ENCODE measurements at places on chromosomes 1 and 21.
A peak's percentile ranks its signal among the peaks of the same experiment; 100 is the strongest.

- DNase-seq = no peak
Observed at GRCh38 chr1:10027027-10027426, 5.7 kb upstream of the UBE4B start.

GRCh38 chr1:91631718-91632330 is 131.2 kb downstream of the CDC7 start:
- no peak for DNase-seq

GRCh38 chr1:107538502-107538901 is 397.7 kb downstream of the NTNG1 start:
- DNase-seq = no peak

DNA sequence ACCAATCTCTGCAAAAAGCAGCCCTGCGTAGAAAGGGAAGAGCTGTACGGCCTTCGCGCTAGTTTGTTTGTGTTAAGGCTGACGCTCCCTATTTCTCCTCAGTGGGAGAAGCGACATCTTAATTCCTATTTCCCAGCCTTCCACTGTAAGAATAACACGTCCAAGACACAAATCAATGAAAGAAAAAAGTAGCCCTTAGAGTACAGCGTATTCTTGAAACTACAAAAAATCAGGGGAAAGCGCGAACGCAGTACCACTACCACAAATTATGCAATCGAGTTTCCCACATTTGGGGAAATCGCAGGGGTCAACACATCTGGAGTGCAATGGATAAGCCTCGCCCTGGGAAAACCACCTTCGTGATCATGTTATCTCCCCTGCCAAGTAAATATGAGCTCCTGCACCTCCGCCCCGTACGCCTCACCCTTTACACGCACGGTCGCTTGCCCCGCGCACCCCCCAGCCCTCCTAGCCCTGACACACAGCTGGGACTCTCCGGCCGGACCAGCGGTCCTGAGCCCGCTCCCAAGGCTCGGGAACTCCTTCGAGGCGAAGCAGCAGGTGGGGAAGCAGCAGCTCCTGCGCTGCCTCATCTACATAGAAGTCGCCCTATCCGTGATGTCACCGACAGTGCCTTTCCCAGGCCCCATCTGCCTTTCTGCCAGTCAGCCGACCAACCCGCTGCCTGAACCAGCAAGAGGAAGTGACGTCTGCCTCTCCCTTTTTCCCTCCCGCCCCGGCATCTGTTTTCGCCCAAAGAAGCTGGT is 94.7 kb downstream of the PPIAL4G start:
- peak; percentile 94 for DNase-seq

GRCh38 chr1:27106561-27107323 is 48.2 kb downstream of the SLC9A1 start:
- no peak for DNase-seq

- DNase-seq = no peak
Observed at GRCh38 chr1:172895761-172896160, 155.0 kb downstream of the TNFSF18 start.

DNA sequence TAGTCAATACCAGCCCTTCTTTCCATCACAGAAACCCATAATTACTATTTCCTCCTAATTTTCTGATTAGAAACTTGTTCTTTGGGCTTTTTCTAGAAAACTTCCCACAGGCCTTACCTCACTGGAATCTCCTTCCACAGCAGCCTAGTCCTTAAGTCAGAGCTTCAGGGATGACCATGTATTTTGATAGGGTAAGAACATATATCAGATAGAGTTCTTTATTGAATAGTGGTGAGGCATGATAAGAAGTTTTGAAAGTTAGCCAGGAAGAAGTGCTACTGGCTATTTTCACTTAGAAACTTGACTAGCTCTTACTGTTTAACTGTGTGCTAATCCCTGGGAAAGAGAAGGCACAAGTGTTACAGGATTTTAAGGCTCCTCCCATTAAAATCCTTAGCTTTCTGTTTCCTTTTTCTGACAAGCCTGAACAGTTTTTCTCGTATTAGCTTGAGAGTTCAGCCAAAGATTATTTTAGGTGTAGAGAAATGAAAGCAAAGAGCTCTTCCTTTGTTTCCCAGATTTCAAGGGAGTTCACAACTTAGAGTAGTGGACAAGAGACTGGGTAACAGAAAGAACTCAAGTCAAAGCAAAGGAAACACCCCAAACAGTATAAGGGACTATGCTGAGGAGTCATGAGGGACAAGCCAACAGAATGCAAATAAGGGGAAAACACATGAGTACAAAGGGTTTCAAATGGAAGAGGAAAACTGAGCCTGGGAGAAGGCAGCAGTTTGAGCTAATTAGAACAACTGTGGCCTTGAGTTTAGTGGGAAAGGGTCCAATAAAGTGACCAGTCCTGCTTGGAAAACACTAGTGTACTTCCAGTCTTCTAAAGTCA is 37.2 kb upstream of the AIM2 start:
- no peak for DNase-seq

DNA sequence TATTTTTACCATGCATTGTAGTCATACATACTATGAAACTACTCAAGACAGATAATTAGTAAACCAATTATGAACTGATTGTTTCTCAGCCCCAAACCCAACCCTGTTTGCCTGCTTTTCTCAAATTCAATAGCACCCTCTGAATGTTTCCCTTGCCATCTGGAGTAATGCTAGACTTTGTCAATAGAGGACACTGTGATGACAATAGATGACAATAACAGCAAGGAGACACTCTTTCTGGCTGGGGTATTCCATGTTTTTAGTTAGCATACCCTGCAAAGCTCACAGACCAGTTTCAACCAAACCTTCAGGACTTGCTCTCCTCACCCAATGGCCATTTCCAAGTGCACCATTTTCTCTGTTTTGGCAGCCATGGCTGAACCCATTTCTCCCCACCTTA is 108.5 kb upstream of the LRRC7 start:
- no peak for DNase-seq

GRCh38 chr1:67138813-67139499 is 4.2 kb upstream of the C1orf141 start:
- DNase-seq = no peak

DNA sequence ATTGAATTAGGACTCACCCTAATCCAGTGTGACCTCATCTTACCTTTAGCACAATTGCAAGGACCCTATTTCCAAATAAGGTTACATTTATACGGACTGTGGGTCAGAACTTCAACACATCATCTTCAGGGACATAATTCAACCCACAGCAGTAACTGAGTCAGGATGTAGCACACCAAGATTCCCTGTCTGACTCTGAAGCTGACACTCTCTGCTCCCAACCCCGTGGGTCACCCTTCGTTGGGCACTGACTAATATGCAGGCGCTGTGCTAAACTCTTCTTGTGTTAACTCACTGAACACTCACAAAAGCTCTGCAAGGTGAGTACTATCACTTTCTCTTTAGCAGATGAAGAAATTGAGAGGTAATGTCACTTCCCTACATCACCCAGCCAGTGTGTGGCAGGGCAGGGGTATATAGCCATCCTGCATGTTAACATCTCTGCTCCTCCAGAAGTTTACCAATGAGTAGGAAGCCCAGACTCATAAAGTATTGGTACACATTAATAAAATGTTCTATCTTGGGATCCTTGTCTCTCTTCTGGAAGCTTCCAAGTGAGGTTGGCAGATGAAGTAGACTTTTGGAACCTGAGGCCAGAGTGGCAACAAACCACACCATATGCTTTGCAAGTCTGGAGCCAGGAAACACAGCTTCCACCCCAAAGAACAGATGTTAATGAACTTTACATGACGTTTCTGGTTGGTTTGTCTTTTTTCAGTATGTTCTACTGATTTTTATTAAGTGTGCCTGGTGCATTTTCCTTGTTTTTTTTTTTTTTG is 139.2 kb upstream of the KLHDC7A start:
- no peak for DNase-seq

All from vagina (tissue), 2 donors.